ENCODE measurements at places on chromosomes 3 and 15.

DNA sequence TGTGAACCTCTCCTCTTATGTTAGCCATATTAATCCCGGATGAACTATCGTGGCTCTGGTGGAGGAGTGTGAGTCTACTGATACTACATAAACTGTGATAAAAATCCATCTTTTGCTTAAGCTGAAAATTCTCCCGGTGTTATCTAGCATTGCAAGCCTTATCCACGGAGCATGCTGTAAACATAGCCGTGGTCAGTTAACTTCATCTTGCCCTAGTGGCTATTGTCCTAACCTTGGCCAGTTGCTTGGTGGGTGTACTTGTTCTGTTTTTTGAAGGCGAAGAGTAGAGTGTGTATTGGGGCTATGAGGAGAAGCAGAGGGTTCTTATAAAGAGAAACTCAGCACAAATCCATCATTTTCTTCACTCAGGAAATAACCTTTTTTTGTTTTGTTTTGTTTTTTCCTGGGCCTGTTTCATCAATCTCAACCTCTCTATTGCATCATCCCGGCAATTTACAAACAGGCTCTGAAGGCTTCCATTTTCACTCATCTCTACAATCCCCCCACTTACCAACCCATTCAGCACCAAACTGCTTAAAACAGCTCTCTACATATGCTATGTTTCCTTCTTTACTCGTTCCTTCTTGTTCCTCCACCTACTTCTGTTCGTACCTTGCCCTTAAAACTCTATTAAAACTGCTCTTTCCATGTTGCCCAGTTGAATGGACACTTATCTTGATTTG lies 135.5 kb upstream of the PTX3 start:
- peaks cover 5% of the 10 kb centered on the region for H3K27me3 ChIP-seq
- H3K36me3 ChIP-seq, result no peaks in the 10 kb centered on the region
- no peak overlapping the region for H3K4me3 ChIP-seq
- no peaks in the 10 kb centered on the region for H3K4me1 ChIP-seq

DNA sequence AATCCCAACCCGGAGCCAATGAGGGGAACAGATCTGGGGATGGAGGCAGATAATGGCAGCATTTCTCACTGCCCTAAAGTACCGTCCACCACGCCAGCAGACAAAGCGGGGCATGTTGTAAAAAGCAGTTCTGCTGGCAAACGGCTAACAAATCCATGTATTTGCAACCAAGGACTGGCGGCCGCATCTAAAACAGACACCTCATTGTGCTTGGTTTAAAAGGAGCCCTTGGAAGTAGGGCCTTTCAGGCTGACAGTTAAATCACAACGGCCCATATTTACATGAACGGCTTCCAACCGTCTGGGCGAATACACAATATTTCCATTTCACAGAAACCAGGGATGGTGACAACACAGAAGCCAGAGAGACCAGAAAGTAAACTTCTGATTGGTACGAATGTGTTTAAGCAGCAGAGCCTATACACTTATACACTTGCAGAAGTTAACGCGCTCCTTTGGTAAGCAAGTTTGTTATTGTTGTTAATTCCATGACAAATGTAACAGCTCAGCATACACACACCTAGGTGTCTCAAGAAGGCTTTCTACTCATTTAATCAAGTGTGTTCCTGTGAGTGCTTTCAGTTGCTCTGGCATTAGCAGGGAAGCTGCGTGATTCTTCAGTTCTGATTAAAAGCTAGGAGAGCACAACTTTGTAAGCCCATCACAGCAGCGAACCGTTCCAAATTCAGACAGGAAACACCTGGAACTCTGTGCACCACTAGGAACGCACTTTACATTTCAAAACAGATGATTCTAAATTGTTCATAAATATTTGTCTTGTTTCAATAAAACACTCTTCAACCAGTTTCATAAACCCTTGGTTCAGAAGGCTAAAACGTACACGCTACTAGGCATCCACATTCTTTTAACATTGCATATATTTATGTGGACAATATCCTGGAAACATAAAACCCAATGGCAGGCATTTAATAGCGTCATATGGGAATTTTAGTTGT lies 112.9 kb downstream of the PDZRN3 start:
- no peaks in the 10 kb centered on the region for H3K36me3 ChIP-seq
- H3K27me3 ChIP-seq, result peaks cover 5% of the 10 kb centered on the region
- no peak overlapping the region for H3K4me3 ChIP-seq

- peaks cover 36% of the 10 kb centered on the region for H3K27me3 ChIP-seq
- H3K4me3 ChIP-seq, result no peak overlapping the region
- no peaks in the 10 kb centered on the region for H3K36me3 ChIP-seq
- H3K27ac ChIP-seq, result no peak overlapping the region
Observed at GRCh38 chr3:182692021-182692420, 101.3 kb upstream of the ATP11B start.

- H3K36me3 ChIP-seq, result peaks cover 15% of the 10 kb centered on the region
- no peak overlapping the region for H3K27ac ChIP-seq
- no peak overlapping the region for H3K4me3 ChIP-seq
Observed at GRCh38 chr15:77393471-77393840, 26.4 kb downstream of the PEAK1 start.

- H3K27me3 ChIP-seq, result peaks cover 13% of the 10 kb centered on the region
- H3K27ac ChIP-seq, result no peak overlapping the region
- peak; percentile 32 for DNase-seq
- H3K36me3 ChIP-seq, result no peaks in the 10 kb centered on the region
- peak overlapping the region; percentile 52 for H3K4me3 ChIP-seq
- H3K4me1 ChIP-seq, result peaks cover 18% of the 10 kb centered on the region
Observed at GRCh38 chr3:113223475-113224281, 12.3 kb downstream of the BOC start.

- H3K36me3 ChIP-seq, result peaks cover 5% of the 10 kb centered on the region
- DNase-seq, result no peak
Observed at GRCh38 chr3:43998836-43999727, 242.6 kb upstream of the TOPAZ1 start.

DNA sequence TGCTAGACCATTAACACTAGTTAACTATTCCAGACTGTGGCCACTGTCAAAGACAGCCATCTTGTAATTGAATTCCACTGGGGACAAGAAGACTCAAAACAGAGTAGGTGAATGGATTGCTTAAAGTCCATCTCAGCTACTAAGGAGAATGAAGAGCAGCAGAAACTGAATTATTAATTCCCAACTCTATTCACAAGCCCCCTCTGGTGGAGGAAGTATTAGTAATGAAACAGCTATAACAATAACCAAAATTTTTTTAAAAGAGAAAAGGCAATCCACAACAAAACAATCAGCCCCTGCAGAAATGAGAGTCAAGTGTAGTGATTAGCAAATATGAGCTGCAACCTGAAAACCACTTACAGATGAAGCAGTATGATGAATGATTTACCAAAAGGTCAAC lies 302.8 kb downstream of the FHIT start:
- no peak overlapping the region for H3K4me3 ChIP-seq
- no peaks in the 10 kb centered on the region for H3K4me1 ChIP-seq
- no peak overlapping the region for H3K27ac ChIP-seq
